ENCODE measurements at places on chromosomes 3 and 15.

DNA sequence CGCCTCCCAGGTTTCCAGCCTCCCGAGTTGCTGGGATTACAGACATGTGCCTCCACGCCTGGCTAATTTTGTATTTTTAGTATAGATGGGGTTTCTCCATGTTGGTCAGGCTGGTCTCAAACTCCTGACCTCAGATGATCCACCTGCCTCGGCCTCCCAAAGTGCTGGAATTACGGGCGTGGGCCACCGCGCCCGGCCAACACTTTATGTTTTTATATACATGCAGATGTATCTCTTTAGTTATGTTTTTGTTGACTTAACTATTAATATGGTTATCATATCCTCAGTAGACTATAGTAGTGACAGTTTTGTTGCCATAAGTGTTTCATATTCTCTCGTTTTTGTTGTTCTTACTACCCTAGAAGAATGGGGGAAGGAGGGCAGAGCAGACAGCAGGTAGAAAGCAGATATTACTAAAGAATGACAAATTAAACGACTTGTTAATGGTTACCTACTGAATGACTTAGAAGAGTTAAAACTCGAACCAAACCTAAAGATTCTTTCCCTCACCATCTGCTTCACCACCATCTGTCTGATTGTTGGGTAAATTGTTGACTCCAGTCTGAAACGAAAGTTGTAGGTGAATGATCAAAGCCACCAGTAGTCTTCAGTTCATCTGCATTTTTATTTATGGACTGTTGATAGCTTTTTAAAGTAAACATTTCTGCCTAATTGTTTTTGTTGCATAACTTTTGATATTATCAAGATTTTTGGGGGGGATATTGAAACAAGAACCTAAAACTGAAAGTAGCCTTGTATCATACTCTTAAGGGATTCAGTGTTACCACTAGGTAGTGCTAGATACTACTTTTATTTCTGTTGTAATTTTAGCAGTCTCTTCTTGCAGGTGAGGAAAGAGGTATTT lies 89.3 kb downstream of the RASA2 start:
- DNase-seq: peak; percentile 26

DNA sequence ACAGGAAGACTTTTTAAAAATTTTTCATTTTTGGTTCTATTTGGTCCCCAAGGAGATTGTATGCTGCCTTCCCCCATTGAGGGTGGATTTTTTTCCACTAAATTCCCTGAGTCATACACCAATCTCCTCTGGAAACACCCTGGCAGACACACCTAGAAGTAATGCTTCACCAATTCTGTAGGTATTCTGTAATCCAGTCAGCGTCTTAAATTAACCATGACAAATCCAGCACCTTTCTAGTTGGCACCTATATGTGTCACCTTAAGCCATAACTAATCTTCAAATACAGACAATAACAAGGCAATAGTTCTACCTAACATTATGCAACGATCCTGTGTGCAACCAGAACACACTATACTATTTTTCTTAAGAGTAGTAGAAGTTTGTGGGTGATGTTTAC lies 459.1 kb upstream of the NDN start:
- no peak for DNase-seq

GRCh38 chr3:41846850-41847249 lies 115.1 kb downstream of the ULK4 start:
- no peak for DNase-seq

GRCh38 chr3:182683453-182683852 lies 109.9 kb upstream of the ATP11B start:
- peak; percentile 68 for DNase-seq

DNA sequence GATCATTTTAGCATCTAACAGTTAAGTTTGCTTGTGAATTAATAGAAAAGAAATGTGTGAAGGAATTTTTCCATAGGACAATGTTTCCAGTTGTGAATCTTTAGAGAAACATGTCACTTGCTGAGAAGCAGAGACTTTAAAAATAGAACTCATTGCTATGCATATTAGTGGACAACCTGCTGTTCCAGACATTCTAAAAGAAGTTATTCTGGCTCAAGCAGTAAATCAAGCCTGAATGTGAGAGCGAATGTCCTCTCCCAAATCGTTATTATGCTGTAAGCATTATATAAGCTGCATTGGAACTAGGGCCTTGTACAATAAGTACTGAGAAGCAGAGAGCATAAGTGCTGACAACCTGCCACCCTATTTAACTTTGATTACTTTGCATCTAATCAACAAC lies 990.9 kb downstream of the PLOD2 start:
- no peak for DNase-seq

DNA sequence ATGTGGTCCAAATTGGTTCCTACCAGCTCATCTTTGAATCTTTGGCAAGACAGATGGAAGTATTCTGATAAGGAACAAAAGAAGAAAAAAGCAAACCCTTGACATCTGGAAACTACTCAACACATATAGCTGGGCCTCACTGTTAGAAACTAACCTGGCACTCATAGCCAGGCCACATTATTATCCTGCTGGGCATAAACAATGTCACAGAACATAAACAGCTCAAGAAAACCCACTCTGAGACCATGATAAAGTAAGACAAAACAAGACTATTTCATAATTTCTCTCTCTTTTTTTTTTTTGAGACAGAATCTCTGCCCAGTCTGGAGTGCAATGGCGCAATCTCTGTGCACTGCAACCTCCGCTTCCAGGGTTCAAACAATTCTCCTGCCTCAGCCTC lies 1093.2 kb downstream of the FHIT start:
- DNase-seq: no peak

GRCh38 chr3:99953596-99953995 lies 135.9 kb downstream of the CMSS1 start:
- no peak for DNase-seq

GRCh38 chr15:81795899-81796298 lies 249.9 kb downstream of the MEX3B start:
- DNase-seq: no peak

GRCh38 chr3:13115576-13115910 lies 42.3 kb upstream of the IQSEC1 start:
- no peak for DNase-seq

DNA sequence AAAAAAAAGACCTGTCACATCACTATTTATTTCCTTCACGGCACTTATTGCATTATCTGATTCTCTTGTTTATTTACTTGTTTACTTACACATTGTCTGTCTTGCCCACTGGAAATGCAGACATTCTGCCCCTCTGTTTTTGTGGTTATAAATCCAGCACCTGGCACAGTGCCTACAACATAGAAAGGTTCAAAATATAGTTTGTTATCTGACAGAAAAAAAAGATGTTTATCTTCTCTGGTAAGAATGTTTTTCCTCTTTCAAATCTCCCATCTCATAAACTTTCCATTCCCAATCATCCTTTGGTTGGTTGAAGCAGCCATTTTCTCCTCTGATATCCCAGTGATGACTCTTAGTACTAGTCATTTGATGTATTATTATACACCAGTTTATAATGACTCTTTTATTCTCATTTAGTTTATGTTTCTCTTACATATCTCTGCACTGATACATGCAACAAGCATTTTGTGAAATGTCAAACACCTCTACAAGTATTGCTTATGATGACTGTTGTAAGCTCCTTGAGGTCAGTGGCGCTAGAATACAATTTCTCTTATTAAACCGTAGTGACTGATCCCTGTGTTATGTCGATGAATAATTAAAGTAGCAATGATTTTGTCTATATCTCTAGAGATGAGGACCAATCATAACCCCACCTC lies 398.4 kb upstream of the TBL1XR1 start:
- no peak for DNase-seq

DNA sequence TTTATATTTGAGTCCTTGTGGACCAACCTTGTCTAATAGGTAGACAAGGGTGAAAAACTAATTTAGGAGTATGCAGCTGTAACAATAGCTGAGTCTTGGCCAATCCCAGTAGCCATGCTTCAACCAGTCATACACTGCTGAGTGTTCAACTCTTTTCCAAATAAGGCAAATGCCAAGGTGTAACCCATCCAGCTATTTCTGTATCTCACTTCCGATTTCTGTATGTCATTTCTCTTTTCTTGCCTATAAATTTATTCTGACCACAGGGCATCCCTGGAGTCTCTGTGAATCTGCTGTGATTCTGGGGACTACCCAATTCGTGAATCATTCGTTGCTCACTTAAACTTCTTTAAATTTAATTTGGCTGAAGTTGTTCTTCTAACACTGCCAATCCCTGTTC lies 93.2 kb downstream of the MAGI1 start:
- DNase-seq: no peak

GRCh38 chr15:47843124-47843663 lies 125.9 kb downstream of the SEMA6D start:
- no peak for DNase-seq

DNA sequence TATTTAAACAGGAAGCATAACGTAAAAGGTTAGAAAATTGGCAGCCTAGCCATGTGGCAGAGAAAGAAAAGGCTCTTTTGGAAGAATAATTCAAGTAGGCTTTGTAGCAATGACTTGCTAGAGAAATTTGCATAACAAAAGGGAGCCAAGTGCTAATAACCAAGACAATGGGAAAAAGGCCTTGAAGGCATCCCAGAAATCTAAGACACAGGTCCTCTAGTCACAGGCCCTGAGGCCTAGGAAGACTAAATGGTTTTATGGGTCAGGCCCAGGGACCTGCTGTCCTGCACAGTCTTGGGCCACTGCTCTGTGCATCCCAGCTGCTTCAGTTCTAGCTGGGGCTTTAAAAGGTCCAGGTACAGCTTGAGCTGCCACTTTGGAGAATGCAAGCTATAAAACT lies 78.5 kb downstream of the FGF7 start:
- no peak for DNase-seq

GRCh38 chr15:65332391-65333147 lies 28.1 kb downstream of the RNU5B-1 start:
- no peak for DNase-seq

GRCh38 chr3:36904641-36905040 lies 40.2 kb downstream of the TRANK1 start:
- DNase-seq: peak; percentile 64

DNA sequence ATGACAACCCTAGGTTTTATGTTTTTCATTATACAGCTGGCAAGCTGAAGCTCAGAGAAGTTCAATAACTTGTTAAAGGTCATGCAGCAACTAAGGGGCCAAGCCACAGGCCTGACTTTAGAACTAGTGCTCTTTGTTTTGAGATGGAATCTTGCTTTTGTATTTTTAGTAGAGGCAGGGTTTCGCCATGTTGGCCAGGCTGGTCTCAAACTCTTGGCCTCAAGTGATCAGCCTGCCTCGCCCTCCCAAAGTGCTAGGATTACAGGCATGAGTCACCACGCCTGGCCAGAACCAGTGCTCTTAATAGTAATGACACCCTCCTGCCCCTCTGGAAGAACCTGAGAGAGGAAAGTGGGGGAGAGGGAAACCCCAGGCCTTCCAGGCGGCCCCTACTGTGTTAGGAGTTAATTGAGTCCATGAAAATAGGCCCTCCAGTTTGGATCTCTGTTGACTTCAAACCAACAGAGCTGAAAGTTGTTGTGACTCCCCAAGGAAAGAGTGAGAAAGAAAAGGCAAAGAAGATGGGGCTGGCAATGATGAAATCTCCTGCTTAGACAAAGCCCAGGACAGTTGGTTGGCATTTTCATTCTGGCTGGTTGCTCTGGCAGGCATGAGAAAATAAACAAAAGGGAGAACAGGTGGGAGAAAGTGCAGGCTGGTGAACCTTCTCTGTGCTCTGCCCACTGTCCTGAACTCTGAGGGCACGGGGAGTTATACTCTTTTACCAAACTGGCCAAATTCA lies 3.6 kb upstream of the PRRT3 start:
- DNase-seq: no peak

DNA sequence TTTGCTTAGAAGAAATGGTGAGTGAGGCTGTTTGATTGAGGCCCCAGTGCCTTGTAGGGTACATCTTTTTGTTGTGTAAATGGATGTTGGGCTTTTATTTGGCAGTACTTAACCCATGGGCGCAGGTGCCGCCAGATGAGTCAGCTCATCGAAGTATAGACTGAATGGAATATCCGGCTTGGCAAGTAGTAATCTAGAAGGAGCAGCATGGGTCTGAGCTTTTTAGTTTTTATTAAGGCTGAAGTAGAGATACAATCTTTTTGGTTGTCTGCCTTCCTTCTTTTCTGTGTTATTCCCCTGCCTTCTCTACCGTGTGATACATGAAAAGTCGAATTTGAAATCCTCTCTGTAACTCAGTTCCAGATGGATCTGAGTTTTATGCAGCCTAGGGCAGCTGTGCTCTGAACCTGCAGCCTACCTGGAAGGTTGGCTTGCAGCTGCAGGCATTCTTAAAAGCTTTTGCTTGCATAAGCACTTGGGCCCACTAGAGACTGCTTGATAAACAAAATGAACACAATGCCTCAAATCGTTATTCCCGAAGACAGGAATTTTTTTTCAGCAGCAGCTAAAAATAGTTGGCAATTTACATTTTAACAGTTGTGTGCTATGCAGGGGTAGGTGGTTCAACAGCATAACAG lies 177.5 kb upstream of the CGNL1 start:
- no peak for DNase-seq

DNA sequence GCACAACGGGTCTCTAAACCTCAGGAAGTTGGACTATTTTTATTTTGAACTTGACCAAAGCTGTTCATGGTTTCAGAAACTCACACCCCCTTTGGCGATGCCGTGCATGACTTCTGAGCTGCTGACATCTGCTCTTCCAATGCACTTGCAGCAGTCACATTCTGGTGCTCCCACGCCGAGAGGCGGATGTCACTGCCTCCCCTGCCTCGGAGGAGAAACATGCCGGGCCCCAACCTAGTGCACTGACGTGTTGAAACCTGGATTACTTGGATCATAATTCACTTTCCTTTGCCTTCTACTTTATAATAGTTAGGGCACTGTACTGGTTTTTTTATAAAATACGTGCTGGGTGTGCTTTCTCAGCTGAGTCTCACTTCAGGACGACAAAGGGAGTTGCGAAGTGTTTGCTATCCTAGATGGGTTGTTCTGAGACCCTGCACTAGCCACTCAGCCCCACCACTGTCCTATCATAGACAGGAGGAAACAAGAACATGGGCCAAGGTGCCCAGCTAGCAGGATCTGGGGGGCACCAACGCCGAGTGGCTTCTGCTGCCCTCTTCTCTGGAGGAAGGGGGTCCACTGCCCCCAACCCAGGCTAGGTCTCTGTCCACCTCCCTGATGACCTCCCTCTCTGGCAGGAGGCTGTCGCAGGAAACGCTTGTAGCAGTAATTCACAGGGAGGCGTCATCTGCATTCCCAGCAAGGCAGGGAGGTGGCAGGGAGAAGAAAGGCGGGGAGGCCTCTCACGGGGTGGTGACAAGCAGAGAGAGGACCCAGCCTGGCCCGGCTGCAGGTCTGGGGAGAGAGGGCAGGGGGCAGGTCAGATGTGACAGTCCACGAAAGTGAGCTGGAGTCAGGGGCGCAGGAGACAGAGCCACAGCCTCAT lies 158.8 kb upstream of the IQSEC1 start:
- no peak for DNase-seq

DNA sequence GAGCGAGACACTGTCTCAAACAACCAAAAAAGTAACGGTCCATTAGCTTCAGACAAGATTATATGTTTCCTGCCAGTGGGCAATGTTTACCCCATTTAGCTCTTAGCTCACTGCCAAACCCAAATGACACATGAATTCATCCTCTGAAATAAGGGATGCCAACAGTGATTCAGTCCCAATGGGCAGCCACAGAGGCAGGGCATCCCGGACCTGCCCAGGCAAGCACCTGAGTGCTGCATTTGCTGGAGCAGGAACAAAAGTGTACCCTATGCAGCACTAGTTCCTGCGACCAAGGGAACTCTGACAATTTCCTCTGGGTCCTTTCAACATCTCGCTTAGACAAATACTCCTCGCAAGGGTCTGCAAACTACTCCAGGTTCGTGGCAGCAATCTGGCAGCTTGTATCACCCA lies 8.0 kb downstream of the IP6K2 start:
- no peak for DNase-seq

- peak; percentile 55 for DNase-seq
These were observed 15.5 kb downstream of the TATDN2 start for GRCh38 chr3:10263646-10264363.
